GM04504 (cell line): ENCODE measurements at places on chromosomes 1 and 21.

GRCh38 chr1:167499664-167500101 lies 18.6 kb downstream of the CD247 start:
- DNase-seq, result no peak

- DNase-seq, result peak; percentile 11
Observed at GRCh38 chr1:69814926-69815325, 247.2 kb downstream of the LRRC7 start.

GRCh38 chr1:201617157-201617556 lies 78.2 kb downstream of the NAV1 start:
- DNase-seq, result no peak

DNA sequence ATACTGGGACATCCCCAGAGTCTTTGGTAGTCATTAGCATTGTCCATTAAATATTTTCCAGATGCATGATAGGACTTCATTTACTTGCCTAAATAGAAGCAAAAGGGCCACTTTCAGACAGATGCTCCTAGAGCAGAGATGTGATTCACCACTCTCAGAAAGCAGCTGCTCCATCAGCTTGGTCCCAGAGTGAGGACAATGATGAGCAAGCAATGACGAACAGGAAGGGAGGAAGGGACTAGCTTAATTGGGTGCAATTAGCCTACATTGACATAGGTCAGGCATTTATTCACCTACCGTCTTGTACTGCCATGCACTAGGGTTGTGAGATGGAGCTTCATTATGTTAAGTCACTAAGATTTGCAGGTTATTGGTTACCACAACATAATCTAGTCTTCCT lies 85.1 kb upstream of the PLXNA2 start:
- DNase-seq, result no peak

DNA sequence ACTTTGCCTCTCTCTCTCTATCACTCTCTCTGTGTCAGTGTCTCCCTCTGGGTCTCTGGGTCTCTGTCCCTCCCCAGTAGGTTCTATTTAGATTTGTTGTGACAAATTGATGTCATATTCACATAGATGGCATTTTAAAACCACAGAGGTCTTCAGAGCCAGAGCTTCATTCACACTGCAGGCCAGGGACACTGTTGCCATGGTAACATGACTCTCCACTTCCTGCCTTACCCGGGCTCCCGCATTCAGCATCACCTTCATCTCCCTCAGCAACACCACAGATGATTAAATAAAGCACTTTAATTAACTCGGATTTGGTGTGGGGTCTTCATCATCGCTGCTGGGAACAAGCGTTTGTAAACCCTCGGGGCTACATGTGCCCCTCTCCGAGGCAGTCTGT lies 132.6 kb downstream of the ETS2 start:
- no peak for DNase-seq

GRCh38 chr1:156076609-156077429 lies 5.4 kb downstream of the MEX3A start:
- no peak for DNase-seq
